Small intestine (tissue), 16 donors: ENCODE measurements at places on chromosomes 12 and 14.

- DNase-seq, result no peak
These were observed 19.5 kb downstream of the FIGNL2 start for GRCh38 chr12:51829011-51829481.

DNA sequence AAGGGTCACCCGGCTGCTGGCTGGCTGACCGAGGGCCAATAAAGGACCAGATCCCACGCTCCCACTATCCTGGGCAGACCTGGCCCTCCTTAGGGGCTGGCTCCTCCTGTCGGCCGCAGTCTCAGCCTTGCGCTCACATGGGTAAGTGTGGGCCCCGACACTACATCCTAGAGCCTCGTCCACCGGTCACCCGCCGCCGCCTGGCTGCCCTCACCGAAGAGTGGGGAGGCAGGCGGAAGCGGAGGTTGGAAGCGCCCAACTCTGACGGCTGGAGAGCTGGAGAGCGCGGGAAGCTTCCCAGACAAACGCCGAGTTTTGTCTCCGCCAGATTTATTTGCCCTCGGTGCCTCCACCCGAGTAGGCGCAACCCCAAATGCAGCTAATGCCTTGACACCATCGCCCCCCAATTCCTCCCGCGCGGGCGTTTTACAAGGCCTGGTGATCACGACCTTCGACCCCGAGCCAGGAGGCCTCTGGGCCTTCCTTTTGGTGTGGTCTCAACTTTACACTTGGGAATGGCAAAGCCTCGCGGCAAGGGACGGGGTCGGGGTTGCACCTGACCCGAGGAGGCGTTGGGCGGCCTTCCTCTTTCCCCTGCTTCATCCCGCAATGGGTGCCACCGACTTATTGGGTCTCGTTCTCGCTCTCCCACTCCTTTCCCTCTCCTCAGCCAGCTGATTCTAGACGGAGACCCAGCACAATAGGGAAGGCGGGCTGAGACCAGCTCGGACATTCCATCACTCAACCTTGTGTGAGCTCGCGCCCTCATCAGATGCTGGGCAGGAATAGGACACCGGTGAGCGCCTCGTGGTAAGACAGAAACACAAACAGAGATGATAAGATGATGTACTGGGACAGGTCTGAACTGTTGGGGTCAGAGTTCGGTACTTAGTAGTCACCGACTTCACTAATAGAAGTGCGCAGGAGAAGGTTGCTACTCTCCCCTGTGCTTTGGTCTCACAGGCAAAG is 78.3 kb upstream of the ANO4 start:
- DNase-seq, result no peak

DNA sequence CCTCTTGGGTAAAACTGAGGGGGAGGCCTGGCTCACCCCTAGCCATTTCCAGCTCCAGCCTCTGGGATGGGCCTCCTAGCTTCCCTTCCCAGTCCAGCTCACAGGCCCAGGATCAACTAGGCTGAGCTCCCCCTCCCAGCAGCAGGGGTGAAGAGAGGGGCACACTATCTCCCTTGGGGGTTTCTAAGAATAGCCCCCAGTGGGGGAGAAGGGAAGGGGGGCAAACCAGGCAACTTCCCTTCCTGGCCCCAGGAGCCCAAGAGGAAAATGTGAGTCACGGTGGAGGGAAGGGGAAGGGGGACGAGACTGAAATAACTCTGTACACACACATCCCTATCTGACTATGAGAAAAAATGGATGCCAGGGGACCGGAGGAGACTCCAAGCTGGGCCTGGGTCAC is 9.0 kb downstream of the ADCY6 start:
- no peak for DNase-seq

GRCh38 chr12:128914908-128915563 is 61.8 kb downstream of the GLT1D1 start:
- peak; percentile 5 for DNase-seq

DNA sequence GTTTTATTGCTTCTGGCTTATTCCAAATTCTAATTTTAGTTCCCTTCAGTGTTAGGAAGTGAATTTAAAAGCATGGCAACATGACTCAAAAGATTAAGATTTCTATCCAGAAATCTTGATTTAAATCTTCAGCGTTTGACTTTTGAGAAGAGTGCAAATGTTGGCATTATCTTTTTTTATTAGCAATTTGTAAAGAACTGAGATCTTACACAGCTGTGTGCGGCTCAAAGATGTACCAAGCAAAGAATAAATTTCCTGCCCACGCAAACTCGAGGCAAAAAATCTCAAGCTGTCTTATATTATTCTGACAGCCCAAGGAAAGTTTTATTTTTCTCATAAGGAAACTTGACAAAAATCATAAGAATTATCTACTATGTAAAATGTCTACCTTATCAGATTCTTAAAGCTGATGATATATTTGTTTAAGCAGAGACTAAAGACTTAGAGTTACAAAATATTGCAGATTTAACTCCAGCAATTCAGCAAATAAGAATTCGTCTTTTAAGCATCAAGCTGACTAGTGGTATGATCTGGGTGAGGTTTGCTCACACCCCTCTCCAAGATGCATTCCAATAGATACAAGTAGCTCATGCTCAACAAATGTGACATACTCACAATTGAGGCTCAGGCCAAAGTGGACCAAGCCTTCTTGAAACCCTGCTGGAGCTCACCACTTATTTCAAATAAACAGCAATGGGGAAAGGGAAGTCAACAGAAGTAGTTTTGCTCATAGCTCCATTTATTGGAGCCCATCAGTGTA is 47.4 kb upstream of the POC1B start:
- no peak for DNase-seq

GRCh38 chr12:15240898-15241297 is 19.7 kb upstream of the RERG start:
- DNase-seq, result no peak

DNA sequence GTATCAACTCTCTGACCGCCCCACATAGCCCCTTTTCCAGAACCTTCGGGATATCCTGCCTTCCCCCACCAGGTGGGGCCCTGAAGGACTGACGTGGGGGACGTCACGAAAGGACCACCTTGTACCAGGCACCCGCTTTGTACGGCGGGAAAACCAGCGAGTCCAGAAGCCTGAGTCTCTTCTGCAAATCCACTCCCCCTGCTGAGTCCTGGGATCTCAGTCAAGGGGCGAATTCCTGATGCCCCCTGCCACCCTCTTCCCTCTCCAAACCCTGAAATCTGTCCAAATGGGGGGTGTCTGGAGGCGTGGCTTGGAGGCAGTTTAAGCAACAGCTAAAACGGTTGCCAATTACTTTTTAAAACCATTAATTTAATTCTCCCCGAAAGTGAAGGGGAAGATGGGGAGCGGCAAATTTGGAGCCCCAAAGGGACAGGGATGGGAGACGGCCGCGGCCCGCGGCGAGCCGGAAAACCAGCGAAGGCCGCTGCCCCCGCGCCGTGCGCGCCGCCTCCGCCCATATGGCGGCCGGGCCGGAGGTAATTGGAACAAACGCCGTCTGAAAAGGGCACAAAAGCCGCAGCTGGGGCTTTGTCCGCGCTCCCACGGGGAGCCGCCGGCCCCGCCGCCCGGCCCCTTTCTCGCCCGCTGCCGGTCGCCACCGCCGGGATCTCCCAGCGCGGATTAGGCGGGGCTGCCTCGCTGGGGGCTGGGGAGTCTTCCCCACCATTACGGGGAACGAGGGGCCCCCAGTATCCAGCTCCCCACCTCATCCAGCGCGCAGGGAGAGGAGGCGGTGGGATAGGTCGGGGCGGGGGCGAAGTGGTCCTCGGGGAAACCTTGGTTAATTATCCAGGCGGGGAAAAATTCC is 6.6 kb downstream of the LHX5 start:
- no peak for DNase-seq

- no peak for DNase-seq
These were observed 444.1 kb upstream of the TMEM132C start for GRCh38 chr12:127822809-127823411.

DNA sequence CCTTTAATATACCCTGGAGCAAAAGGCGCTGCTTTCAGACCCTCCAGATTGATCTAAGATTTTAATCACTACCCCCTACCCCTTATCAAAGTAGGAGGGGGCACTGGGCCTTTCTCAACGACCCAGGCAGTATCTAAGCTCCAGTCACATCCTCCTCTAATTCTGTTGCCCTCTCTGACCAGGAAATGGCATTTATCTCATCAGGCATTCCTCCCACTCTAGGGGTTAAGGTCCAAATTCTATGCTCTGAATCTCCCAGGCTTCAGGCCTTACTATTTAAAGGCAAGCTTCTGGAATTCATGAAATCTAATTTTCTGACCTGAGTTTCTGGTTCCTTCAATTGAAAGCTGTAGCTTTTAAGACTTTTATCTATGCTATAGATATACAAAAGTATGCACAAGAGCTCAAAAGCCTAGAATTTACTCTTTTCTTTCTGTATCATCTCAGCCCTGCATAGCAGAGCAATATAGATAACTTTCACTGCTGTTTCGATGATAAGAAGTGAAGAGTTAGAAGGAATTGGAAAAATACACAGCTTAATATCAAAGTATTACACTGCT is 622.9 kb downstream of the RPS29 start:
- peak; percentile 79 for DNase-seq

DNA sequence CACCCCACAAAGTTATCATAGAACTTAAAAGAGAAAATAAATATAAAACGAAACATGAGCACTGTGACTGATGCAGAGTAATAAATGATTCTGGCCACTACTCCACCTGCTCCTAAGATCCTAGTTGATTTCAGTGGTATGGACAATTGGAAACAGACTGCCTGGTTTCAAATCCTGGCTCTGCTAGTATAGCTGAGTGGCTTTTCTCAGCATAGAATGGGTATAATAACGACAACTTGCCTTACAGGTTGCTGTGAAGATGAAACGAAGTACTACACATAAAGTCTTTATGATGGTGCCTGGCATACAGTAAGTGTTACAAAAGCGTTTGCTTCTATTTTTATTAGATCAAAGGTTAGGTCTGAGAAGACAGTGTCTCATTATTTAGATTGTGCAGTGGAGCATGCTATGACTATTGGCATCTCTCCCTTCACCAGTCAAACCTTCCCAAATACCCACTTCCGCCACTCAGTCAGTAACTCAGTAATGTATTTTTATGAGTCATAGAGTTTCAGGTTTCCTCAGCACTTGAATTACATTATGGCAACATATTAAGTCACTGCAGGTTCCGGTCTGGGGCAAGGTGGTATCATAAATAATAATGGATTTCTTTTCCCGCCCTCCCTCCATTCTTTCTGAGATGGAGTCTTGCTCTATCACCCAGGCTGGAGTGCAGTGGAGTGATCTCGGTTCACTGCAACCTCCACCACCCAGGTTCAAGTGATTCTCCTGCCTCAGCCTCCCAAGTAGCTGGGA is 29.7 kb upstream of the NR2C1 start:
- peak; percentile 54 for DNase-seq

DNA sequence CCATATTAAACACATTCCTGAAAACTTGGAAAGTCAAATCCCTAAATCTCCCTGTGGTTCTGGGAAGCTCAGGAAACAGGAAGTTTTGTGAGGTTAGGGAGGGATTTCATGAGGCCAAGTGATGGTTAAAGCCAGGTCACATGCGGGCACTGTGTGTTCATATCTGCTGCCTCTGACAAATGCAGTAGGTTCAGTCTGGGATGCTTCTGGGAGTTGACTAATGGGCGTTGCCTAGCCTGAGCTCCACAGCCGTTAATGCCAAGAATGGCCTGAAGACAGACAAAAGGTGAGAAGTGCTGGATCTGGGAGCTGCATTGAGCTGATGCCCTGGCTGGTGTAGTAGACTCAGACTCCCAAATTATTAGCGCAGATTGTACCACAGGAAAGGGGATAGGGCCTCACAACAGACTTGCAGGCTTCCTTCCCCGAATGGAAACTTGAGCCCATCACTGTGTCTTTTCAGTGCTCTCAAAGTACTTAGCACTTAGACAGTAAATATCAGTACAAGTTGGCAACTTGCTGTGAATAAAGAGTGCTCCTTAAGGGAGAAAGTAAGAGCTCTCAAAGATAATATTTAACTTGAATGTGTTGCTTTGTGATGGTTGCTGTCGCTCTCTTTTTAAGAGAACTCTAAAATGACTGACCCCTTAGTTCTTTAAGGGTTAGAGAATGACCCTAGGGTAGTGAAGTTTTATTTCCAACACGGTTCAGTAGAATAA is 17.3 kb downstream of the GSG1 start:
- no peak for DNase-seq

- DNase-seq, result peak; percentile 44
These were observed 13.5 kb downstream of the CPSF2 start for GRCh38 chr14:92135269-92135668.

GRCh38 chr12:70049596-70050360 is 193.5 kb upstream of the CNOT2 start:
- peak; percentile 93 for DNase-seq

DNA sequence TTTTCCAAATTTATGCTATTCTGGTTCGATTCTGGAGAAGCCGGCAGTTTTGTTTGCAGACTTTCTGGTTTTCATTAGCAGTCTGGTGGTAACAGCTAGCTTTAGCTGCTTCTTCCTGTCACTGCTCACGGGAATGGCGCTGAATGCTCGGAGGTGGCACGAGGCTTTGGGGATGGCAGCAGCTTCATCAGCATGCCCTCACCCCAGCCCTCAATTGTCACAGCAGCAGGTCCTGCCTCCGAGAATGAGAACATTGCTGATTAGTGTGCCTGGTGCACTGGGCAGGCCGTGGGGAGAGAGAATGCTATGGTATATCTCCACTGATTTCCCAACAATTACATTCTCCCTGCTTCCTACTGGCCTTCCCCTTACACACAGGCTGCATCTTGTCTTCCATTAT is 73.6 kb downstream of the SAMD4A start:
- no peak for DNase-seq
